ENCODE measurements at places on chromosomes 6 and 20. TPM values are rescaled to one million over a fixed set of nuclear protein-coding genes. Genes with fewer than 3 reads are reported as not detected.

The ZGPAT gene
- 33.7 TPM for polyA plus RNA-seq

The FRK gene
- under 0.01 TPM for polyA plus RNA-seq

The UCKL1 gene
- 70.3 TPM for polyA plus RNA-seq

The HECA gene
- 1.6 TPM for polyA plus RNA-seq

The KHDC1L gene
- 0.16 TPM for polyA plus RNA-seq

The CAGE1 gene
- not detected for polyA plus RNA-seq

GRCh38 chr20:1526310-1526709 is 31.2 kb downstream of the SIRPD start:
- H3K36me3 ChIP-seq, result no peaks in the 10 kb centered on the region
- H3K4me3 ChIP-seq, result no peak overlapping the region
- no peak overlapping the region for H3K27ac ChIP-seq
- no peak for DNase-seq

- no peaks in the 10 kb centered on the region for H3K27me3 ChIP-seq
- no peaks in the 10 kb centered on the region for H3K36me3 ChIP-seq
- DNase-seq, result no peak
- H3K4me1 ChIP-seq, result no peaks in the 10 kb centered on the region
Measured at GRCh38 chr6:10800810-10801209, 37.5 kb downstream of the MAK start.

GRCh38 chr6:138572167-138572875 is 73.0 kb upstream of the NHSL1 start:
- no peak overlapping the region for H3K4me3 ChIP-seq
- no peak for DNase-seq
- H3K4me1 ChIP-seq, result no peaks in the 10 kb centered on the region
- H3K27me3 ChIP-seq, result peaks cover 43% of the 10 kb centered on the region

GRCh38 chr20:59785986-59786795 is 147.2 kb downstream of the SYCP2 start:
- H3K27ac ChIP-seq, result no peak overlapping the region
- no peaks in the 10 kb centered on the region for H3K27me3 ChIP-seq
- H3K36me3 ChIP-seq, result no peaks in the 10 kb centered on the region
- no peak overlapping the region for H3K4me3 ChIP-seq

GRCh38 chr6:137471986-137472385 is 22.2 kb downstream of the OLIG3 start:
- H3K4me3 ChIP-seq, result no peak overlapping the region
- no peaks in the 10 kb centered on the region for H3K36me3 ChIP-seq
- DNase-seq, result no peak

GRCh38 chr6:79435746-79436145 is 101.5 kb downstream of the LCA5 start:
- H3K27me3 ChIP-seq, result no peaks in the 10 kb centered on the region
- no peak overlapping the region for H3K4me3 ChIP-seq
- H3K36me3 ChIP-seq, result no peaks in the 10 kb centered on the region
- H3K27ac ChIP-seq, result no peak overlapping the region

DNA sequence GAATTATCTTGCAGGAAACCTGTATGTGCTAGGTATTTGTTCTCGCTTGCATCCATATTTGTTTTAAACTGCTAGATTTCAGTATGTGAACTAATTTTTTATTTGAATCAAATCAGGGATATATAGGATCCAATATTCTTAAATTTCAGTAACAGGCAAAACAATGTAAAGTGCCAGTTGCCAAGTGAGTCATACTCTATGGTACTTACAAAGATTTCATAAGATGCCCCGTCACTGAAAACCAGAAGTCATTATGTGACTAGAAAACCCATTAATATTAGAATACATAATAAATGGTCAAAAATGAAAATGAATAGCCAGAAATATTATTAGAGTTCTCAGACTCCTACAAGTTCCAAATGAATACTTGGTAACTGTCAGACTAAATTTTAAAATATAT is 481.2 kb downstream of the TFAP2A start:
- H3K36me3 ChIP-seq, result no peaks in the 10 kb centered on the region
- no peak for DNase-seq
- no peaks in the 10 kb centered on the region for H3K4me1 ChIP-seq
- H3K27me3 ChIP-seq, result peaks cover 17% of the 10 kb centered on the region
- H3K4me3 ChIP-seq, result no peak overlapping the region

Data from SK-N-SH (cell line).